Esophagus squamous epithelium (tissue), 5 donors: ENCODE measurements at places on chromosomes 12 and 14. TPM values are rescaled to one million over a fixed set of nuclear protein-coding genes. Genes with fewer than 3 reads are reported as not detected.

DNA sequence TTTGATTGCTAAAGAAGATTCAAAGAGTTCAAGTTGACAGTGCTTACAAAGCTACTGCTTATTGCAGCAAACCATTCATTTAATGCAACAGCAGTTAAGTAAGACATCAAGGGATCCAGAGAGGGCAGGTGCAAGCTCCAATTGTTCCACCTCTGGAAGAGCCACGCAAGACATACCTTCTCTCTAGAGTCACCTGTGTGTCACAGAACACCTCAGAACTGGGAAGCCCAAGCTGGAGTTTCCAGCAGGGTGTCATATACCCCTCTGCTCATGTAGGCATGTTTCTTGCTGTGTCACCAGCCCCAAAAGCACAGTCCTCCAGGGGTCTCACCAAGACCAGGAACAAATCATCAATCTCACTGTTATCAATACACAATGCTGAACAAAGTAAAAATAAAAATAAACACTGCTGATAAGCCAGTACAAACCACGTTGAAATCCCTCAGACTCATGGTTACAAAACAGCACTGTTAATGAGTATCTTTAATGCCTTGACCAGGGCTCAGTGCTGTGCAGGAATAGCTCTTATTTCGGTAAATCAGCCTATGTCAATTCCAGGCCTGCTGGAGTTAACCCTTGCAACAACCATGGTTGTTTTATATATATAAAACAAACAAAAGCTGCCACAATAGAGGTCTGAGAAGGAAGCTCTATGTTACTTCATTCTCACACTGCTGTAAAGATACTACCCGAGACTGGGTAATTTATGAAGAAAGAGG lies 37.4 kb upstream of the BATF start:
- DNase-seq: no peak

- DNase-seq: no peak
Observed at GRCh38 chr12:23533265-23533664, 416.2 kb downstream of the SOX5 start.

Gene FZD10
- total RNA-seq: 15.8 TPM

Gene EML5
- 0.82 TPM for total RNA-seq

- no peak for DNase-seq
Observed at GRCh38 chr14:87115234-87115633, 877.7 kb downstream of the GALC start.

DNA sequence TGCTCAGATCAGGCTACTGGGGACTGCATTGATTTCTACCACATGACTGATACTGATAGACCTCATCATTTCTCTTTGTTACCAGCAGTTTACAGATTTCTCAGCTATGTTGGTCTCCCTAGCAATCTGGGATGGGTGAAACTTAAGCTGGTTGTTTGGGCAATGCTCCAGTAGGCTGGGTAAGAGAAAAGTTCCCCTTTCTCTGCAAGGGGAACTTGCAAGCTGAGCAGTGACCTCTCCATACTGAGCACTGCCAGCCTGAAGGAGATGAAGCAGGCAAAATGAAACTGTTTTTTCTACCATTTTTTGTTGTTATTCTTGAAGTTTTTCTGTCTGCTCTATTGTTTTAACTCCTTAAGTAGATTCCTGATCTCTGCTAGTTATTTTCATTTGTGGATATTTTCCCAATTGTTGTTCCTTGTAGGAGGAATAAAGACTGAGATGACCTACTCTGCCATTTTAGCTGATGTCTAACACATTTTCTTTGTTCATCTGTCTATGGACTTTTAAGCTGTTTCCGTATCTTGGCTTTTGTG lies 1.3 kb upstream of the OR4M1 start:
- DNase-seq: no peak

DNA sequence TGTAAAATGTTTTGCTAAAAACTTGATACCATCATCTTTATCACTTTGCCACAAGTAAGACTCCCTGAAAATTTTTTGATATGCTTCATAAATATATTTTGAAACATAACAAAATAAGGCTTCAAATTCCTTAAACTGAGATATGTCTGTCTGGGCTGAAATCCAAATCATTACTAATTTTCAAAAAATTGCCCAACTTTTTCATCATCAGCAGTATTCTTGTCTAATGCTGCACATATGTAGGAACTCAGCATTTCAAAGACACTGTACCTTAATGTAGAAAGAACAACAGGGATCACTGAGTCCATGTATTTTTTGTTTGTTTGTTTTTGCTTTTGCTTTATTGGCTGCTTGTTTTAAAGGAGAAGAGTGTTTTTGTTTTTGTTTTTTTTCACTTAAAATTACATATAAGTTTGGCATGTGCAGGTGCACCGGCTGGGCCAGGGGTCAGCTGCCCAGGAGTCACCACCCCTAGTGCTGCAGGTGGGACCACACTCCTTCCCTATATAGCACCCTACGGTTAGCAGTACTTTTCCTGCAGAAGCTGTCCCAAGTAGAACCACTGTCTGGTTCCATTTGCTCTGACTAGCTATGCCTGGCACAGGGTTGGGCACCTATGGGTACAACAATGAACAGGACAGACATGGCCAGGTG lies 231.2 kb downstream of the PIK3C2G start:
- no peak for DNase-seq

GRCh38 chr12:3622822-3623690 lies 129.9 kb downstream of the CRACR2A start:
- no peak for DNase-seq

Gene ASB2
- 2.9 TPM for total RNA-seq

GRCh38 chr12:68978678-68979077 lies 45.7 kb upstream of the CPM start:
- DNase-seq: no peak

Gene FAM181A
- not detected for total RNA-seq

- no peak for DNase-seq
Observed at GRCh38 chr14:87901236-87901635, 91.7 kb downstream of the GALC start.

DNA sequence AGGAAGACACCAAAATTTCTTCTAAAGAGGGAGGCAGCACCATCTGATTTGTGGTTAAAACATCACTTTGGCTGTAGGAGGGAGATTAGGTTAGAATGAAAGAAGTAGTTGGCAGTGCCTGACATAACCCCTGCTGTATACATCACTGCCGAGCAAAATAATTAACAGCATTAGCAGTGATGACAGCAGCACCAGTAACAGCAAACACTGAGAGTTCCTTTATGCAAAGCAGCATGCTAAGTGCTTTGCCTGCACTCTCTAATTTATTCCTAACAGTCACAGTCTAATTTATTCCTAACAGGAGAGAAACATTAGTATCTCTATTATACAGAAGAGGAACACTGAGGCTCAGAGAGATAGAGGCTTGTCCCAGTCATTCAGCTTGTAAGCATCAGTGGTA lies 1469.7 kb downstream of the AACS start:
- DNase-seq: no peak

Gene CKAP4
- 115 TPM for total RNA-seq

GRCh38 chr14:24988760-24989159 lies 61.2 kb downstream of the STXBP6 start:
- DNase-seq: no peak

Gene C12orf56
- total RNA-seq: 6.8 TPM

Gene C12orf60
- total RNA-seq: 2.6 TPM

DNA sequence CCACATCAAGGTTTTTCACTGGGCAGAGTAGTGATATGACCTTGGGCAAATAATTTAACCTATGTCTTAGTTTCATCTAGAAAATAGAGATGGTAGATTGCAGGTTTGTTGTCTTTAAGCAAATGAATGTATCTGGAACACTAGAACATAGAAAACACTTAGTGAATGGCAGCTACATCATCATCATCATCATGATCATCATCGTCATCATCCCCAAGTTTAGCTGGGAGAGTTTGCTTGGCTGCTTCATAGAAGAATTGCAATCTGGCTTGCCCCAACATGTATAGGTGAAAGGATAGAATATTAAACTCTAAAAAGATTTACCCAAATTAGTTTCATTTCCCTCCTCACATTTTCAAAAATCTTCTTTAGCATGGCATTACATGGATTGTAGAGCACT lies 91.3 kb upstream of the TMEM260 start:
- DNase-seq: no peak

DNA sequence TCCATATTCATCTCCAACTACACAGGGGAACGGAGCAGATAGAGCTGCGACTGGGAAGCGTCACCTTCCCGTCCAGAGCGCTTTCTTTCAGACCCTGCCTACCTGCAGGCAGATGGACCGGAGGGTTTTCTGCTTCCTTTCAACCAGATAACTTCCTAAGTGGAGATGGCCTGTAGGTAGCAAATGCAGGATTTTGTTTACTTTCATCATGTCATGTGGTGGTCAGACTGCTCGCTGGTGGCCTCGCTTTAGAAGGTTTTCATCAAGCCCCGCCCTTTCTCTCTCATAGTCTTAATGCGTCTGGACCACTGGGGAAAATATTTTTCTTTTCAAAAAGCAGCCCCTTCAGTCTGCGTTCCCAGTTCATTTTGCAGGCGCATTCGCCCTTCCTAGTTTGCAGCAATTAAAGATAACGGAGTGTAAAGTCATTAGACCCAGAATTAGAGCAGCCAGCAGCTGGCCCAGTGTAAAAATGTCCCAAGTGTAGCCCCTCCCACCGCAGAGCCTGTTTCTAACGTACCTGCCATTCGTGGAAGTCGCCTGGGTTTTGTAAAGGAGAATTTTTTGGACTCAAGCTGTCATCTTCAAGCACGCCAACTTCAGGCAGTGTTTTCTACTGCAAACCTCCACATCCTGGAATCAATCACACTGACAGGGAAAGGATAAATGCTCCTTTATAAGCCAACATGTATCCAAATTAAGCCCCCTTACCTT lies 68.9 kb downstream of the TESC start:
- DNase-seq: no peak

DNA sequence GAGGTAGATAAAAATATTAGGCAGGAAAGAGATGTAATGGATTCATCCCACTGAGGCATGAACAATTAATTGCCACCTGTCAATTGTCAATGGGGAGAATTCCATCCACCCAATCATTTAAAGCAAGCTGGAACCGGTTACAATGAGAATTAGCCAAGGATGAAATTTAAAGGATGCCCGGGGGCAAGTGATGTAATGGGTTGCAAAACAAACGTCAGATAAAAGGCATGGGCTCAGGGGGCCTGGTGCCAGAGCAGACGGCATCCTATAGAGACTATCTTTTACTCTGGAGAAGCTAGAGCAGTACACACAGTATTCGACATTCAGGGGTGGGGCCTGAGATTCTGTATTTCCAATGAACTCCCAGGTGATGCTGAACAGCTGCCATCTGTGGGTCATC lies 80.5 kb upstream of the ZFP36L1 start:
- DNase-seq: no peak

Gene OVCH1
- total RNA-seq: 0.38 TPM

GRCh38 chr14:103897075-103897947 lies 30.9 kb upstream of the TDRD9 start:
- DNase-seq: no peak

- DNase-seq: no peak
Observed at GRCh38 chr12:115870510-115870909, 407.0 kb downstream of the MED13L start.

- no peak for DNase-seq
Observed at GRCh38 chr12:104975587-104976343, 10.4 kb upstream of the NOPCHAP1 start.
